ENCODE measurements at places on chromosomes 5 and 9. TPM values are rescaled to one million over a fixed set of nuclear protein-coding genes. Genes with fewer than 3 reads are reported as not detected.

FOXE1 gene
- not detected for total RNA-seq

FUT7 gene
- total RNA-seq: not detected

TUSC1 gene
- 10.1 TPM for total RNA-seq

OBP2B gene
- total RNA-seq: not detected

GTF3C4 gene
- total RNA-seq: 25.1 TPM

EDIL3 gene
- total RNA-seq: 37.1 TPM

TMEM171 gene
- total RNA-seq: 0.49 TPM

GPR150 gene
- total RNA-seq: 0.25 TPM

LCN10 gene
- total RNA-seq: not detected

RGS7BP gene
- total RNA-seq: 7.6 TPM

EQTN gene
- 1.2 TPM for total RNA-seq

DNLZ gene
- 11.1 TPM for total RNA-seq

PPP2R2B gene
- total RNA-seq: 91.0 TPM

EGFLAM gene
- total RNA-seq: 4.2 TPM

NR2F1-AS1 gene
- total RNA-seq: 50.4 TPM

SCGB3A2 gene
- total RNA-seq: not detected

BHMT2 gene
- total RNA-seq: 0.25 TPM

PDGFRB gene
- total RNA-seq: 19.4 TPM

MARCOL gene
- not detected for total RNA-seq

SLCO6A1 gene
- total RNA-seq: 0.25 TPM

JAKMIP2 gene
- total RNA-seq: 49.7 TPM

ANKDD1B gene
- total RNA-seq: 0.98 TPM

AFAP1L1 gene
- 5.2 TPM for total RNA-seq

MRNIP gene
- total RNA-seq: 33.9 TPM

ROPN1L gene
- total RNA-seq: 2.0 TPM

PRKAA1 gene
- 58.8 TPM for total RNA-seq

MAMDC4 gene
- total RNA-seq: 7.1 TPM

FBXW5 gene
- total RNA-seq: 41.8 TPM

HTR1A gene
- 8.4 TPM for total RNA-seq

PCDHGA9 gene
- total RNA-seq: 12.8 TPM

STXBP1 gene
- 93.9 TPM for total RNA-seq

SPOCK1 gene
- total RNA-seq: 93.4 TPM

FOXD1 gene
- 0.98 TPM for total RNA-seq

CTXN3 gene
- 3.2 TPM for total RNA-seq

LNPEP gene
- 57.3 TPM for total RNA-seq

ADGRV1 gene
- 150 TPM for total RNA-seq

ADRB2 gene
- total RNA-seq: 0.74 TPM

NDST1 gene
- total RNA-seq: 28.0 TPM

DOK3 gene
- total RNA-seq: 3.7 TPM

C5orf34 gene
- 2.5 TPM for total RNA-seq

TMEM174 gene
- not detected for total RNA-seq

All from temporal lobe (tissue), 4 donors.